ENCODE measurements at places on chromosomes 2 and 18.

DNA sequence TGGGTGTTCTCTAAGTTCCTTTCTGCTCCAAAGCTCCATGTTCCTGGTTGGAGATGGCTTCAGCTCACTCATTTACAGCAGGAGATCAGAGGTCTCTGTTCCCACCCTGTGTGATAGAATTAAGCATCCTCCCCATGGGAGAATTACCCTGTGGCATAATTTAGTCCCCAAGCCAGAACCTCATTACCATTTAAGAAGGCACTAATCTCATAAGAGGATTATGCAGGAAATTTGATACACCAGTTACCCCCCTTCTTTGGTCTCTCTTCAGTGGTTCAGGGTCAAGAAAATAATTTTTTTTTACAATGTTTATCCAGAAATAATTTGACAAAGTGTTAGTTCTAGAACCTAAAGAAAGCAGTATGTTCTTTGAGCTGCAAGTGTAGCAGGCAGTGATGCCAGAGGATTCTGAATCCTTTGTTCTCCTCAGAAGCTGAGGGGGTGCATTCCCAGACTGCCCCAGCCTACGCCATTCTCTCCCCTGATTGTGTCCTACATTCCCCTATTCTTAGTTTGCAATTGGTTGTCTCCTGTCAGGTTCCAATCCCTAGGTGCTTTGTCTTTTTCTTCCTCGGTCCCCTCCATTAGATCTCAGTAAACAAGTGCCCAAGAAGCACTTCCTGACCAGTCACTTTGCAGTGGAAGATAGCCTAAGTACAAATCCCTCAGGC is 163.6 kb downstream of the PRKCE start:
- DNase-seq: no peak

GRCh38 chr18:22446325-22446724 is 28.6 kb upstream of the CTAGE1 start:
- DNase-seq: no peak

- no peak for DNase-seq
Observed at GRCh38 chr2:137009953-137010352, 244.6 kb downstream of the THSD7B start.

- no peak for DNase-seq
Observed at GRCh38 chr2:36716111-36716510, 19.6 kb downstream of the VIT start.

DNA sequence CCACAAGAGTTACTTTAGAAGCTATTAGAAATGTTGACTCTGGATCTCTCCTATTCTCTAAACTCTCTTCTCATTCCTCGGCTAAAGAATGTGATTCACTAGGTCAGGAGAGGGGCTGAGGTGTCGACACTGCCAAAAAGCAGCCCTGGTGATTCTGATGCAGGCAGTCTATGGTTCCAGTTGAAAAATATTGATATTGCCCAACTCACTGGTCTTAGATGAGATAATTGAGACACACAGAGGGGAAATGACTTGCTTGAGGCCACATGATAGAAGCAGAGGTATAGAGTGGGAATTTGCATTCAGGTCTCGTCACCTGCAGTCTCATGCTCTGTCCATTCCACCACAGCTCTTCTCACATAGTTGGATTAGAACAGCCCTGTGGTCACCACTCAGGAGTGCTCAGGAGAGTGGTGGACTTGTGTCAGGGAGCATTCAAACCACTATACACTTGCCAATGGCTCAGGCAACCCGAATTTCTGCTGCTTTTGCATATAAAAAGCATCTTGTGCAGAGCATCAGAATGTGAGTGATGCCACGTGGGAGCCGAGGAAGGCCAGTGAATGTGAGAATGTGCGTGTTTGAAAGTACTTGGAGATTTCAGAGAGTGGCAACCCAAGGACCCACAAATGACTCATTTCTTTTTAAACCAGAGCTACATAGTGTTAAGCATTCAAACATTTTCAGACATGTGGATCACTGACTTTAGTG is 65.1 kb upstream of the CTLA4 start:
- no peak for DNase-seq

- no peak for DNase-seq
Observed at GRCh38 chr18:38464024-38464423, 898.4 kb upstream of the CELF4 start.

- no peak for DNase-seq
Observed at GRCh38 chr2:77301441-77301840, 220.7 kb downstream of the LRRTM4 start.

- DNase-seq: no peak
Observed at GRCh38 chr2:131103165-131103564, 2.0 kb upstream of the PLEKHB2 start.

Measured in hematopoietic multipotent progenitor cell treated with erythropoietin and hydrocortisone succinate and interleukin-3 and kit ligand, for 15 days (in vitro differentiated cells).